GM23338 (cell line): ENCODE measurements at places on chromosomes 5 and 9.

- no peak for DNase-seq
Measured at GRCh38 chr5:36418152-36418979, 116.7 kb upstream of the RANBP3L start.

DNA sequence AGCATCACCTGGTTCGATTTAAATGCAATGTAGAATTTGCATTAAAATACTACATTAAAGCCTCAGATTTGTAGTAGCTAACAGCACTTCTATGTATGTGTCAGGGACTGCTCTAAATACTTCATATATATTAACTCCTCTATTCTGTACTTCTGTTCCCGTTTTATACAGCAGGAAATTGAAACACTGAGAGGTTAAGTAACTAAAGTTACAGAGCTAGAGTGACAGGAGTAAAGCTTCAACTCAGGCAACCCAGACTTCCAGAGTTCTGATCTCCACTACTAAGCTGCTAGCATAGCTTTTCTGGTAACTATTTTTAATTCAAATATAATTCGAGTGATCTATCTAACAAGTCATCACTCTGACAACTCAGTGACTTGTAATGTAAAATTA is 619 bp upstream of the APC start:
- DNase-seq = no peak

- DNase-seq = no peak
Measured at GRCh38 chr5:143130613-143131305, 272.7 kb downstream of the NR3C1 start.

DNA sequence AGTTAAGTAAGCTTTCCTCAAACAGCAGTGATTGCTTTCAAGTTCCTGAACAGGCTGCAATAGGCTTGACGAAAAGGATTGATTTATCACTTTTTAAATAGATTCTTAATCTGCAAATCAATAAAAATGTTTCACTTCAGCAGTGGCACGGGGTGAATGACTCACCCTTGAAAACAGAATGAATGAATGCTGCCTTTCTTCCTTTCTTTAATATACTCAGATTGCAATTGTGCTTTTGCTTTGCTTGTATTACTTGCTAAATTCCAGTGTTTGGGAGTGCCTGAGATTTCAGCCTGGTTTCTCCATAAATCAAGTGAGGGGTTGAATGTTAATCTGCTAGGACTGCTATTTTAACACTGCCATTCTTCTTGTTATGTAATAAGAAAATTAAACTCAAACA is 1293.8 kb downstream of the PTPRD start:
- no peak for DNase-seq

DNA sequence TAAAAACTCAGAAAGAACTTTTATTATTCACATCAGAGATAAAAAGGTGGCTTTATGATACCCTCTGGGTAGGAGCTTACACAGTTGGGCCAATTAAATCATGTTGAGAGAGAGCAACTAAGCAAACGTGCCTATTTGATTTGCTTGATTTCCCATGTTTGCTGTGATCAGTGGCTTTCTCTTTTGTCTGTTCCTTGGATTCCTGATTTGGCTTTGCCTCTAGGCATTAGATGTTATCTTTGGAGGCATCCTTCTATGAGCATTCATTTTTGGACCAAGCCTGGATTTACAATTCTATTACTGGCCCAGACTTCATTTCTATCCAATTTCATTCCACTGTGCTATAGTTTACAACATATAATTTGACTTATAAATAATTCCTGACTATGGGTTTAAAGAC is 35.9 kb downstream of the VCAN start:
- no peak for DNase-seq

DNA sequence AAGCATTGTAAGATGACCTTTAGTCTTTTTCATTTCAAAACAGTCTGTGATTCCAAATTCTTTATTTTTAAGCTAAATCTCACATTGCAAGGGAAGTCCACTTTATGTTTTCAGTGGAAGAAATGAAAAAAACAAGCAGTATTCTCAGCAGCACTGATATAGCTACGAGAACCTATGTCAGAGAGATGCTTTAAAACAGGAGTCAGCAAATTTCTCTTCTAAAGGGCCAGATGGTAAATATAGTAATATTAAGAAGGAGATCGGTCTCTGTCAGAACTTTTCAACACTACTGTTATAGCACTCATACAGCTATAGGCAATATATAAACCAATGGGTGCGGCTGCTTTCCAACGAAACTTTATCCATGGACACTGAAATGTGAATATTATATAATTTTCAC is 18.7 kb downstream of the IL31RA start:
- no peak for DNase-seq

GRCh38 chr5:105931881-105932421 is 1738.8 kb downstream of the EFNA5 start:
- no peak for DNase-seq

GRCh38 chr5:143128412-143129071 is 274.9 kb downstream of the NR3C1 start:
- no peak for DNase-seq

DNA sequence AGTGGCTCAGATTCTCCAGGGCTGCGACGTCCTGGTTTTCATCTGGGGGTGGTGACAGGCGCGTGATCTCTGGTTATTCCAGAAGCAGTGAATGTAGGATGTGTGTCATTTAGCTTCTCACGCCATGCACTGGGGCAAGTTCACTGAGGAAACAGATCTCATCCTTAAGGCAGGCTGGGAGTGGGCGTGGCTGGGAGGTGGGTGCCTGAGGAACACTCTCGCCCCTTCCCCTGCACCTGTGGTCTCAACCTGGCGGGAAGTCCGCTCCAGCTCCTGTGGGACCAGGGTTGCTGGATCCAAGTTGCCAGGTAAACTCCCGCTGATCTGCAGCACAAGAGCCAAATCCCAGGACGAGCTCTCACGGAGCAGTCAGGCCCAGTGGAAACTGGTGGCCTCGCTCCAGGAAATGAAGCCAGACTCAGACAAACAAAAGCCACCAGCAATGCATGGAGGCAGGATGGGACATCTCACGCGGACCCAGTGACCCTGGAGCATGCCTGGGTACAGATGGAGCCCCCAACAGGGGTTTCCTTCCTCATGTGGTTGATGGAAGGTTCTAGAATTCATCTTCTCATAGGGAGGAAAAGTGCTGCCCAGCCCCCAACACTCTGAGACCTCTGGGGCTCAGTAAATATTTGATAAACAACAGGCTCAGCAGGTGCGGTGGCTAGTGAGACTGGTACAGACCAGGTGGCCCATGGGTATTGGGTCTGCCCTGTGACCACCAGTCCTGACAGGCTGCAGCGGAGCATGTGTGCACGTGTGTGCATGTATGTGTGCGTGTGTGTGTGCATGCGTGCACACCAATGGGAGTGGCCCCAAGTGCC is 16.3 kb upstream of the SLC12A7 start:
- no peak for DNase-seq

- peak; percentile 79 for DNase-seq
Measured at GRCh38 chr5:151463137-151464029, 16.0 kb downstream of the SLC36A1 start.

GRCh38 chr9:85715587-85715986 is 26.2 kb downstream of the AGTPBP1 start:
- DNase-seq = no peak

DNA sequence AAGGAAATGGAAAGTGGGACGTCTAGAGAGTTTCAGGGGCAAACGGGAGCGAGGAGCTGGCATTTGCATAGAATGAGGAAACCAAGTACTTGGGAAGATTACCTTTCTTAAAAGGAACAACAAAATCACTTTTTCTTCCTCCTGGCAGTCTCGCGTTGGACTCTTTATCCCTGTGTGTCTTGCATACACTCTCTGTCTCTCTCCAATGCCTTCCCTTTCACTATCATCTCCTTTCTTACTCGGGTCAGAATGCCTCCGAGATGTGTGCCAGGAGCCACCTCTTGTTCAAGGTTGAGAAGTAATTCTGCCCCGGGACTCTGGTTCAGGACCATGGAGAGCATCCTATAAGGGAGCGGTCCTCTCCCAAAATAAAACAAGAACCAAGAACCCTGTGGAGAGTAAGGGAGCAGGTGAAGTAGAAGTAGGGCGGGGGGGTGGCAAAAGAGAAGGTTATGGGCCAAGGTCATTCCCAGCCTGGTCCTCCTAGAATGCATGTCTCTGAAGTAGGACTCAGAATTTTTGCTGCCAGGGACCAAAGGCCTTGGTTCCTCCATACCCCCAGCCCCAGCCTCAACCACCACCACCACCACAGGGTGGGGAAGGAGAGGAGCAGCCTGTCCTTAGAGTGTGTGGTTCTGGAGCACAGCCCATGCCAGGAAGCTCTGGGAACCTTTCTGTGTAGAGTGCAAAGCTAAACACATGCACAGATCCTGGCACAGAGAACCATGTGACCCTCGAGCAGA is 72.1 kb upstream of the ARAP3 start:
- DNase-seq = peak; percentile 93

- DNase-seq = peak; percentile 3
Measured at GRCh38 chr5:62011089-62011664, 294.8 kb upstream of the KIF2A start.

DNA sequence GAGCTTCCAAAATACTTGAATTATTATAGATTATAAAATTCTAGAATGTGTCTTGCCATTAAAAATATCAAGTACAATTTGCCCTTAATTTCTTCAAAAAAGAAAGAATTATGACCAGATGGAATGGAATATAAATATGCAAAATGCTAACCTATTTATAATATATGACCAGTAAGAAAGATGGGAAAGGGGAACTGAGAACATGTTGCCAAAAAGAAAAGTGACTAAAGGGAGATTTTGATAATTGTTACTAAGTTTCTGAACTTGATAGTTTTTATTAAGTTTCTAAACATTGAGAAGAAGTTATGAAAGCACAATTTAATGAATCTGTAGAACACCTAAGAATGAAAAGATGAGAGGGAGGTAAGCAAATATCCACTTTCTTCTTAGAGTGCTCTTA is 188.4 kb upstream of the NR4A3 start:
- DNase-seq = no peak

GRCh38 chr9:132041798-132042197 is 37.9 kb downstream of the MED27 start:
- DNase-seq = no peak

DNA sequence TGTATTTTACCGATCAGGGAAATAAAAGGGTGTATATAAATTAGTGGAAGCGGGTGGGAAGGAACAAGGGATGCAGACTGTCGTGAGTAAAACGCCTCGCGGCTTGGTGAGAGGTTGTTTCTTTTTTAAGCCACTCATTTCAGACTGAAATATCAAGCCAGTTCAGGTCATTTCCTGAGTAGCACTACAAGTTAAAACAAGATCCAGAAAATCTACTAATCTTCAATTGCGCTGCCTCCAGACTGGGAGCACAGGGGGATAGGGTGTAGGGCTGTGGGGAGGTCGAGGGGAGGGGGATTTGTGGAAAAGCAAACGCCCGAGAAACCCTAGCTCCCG is 140.8 kb downstream of the TSSK1B start:
- DNase-seq = no peak

DNA sequence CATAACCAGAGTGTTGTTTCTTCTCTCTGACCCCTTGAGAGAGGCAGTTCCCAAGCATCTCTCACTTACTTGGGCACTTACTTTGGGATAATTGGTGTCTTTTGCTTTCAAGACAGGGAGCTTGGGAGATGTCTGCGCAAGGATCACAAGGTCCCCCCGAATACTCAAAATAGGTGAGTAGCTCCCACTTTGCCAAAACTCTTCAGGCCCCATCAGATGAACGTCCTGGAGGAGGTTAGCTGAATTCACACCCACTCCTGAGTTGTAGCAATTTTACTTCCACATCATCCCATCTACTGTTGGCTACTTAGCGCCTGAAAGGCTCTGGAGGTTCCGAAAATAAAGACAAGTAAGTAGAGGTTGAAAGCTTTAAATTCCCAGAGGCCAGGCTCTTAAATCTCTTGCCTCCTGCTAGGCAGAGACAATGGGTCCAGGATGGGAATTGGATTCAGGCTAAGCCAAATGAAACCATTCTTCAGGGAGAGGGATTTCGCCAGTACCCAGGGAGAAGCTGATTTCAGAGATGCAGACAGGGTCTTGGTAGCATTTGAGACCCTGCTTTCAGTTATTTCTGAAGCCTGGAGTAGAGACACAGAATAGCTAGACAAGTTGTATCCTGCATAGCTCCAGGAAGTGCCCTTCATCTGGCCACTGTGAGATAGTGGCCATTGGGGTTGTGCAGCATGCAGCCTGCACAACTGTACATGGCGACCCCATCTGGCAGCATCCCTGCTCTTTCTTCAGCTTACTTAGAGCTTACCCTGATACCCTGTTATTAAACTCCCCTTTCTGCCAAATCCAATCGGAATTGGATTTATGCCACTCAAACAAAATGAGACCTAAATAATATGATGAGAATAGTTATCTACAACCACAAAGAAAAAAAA is 60.1 kb downstream of the BOD1 start:
- peak; percentile 25 for DNase-seq

DNA sequence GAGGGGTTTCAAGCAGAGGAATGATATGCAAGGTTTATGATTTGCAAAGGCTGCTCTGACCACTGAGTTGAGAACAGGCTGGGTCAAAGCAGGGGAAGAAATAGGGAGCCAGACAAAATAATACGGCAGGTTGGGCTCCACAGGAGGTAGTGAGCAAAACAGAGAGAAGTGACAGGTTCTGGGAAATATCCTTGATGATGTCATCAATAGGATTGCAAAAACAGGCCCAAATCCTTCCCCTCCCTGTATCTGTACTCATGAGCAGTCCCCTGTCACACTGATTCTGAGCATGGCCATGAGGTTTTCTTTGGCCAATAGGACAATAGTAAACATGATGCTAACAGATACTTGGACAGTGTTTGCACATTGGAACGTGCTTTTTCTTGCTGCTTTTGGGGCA is 471.8 kb upstream of the BRINP1 start:
- no peak for DNase-seq

- DNase-seq = no peak
Measured at GRCh38 chr9:127079446-127080140, 42.8 kb downstream of the ANGPTL2 start.

GRCh38 chr5:114362977-114363761 is 1.3 kb downstream of the KCNN2 start:
- DNase-seq = peak; percentile 43
